ENCODE measurements at places on chromosomes 1 and 21.
A peak's percentile ranks its signal among the peaks of the same experiment; 100 is the strongest.

DNA sequence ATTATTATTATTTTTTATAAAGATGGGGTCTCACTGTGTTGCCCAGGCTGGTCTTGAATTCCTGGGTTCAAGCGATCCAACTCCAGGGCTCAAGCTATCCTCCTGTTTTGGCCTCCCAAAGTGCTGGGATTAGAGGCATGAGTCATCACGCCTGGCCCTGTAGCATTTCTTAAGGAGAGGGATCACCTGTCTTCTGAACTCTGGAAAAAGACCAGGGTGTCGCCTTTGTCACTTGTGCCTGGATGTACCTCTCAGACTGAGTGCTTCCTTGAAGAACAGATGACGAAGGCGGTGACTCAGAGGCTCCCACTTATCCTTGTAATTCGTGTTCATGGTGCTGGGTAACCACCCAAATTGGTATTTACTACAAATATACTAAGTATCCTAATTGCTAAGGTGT lies 2.4 kb upstream of the CGN start:
- no peak for DNase-seq

DNA sequence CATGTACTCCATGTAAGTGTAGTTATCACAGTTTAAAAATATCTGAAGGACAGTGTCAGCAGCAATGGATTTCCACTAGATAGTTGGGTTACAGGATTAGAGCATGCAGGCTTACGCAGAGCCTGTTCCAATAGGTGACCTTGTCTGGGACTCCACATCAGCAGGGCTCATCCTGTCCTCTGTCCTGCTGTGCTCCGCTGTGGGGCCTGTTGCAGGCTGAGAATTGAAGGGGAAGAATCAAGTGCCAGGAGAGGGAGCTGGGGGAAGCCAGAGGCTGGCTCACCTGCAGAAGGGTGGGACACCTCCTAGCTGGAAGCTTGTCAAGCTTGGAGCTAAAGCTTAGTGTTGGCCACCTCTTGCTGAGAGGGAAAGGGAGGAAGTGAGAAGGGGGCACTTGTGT lies 62.8 kb downstream of the XCL2 start:
- no peak for DNase-seq

GRCh38 chr1:197127246-197127912 lies 19.1 kb downstream of the ASPM start:
- DNase-seq = no peak

DNA sequence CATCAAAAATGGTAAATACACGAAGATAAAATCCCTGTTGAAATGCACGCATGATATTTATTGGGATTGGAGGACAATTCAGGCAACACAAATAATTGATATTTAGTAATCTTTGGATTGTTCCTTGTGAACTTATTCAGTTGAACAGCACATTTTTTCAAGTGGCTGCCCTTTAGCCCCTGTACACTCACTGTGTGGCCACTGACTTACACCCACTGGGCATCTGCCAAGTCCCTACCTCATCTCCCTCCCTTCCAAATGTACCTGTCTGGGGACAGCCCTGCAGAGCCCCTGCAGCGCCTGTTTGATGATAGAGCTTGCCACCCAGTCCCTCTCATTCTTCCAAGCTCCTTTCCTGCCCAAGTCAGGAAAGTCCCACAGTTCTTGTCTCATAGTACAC lies 154.3 kb downstream of the GLUL start:
- DNase-seq = no peak

- DNase-seq = no peak
Measured at GRCh38 chr1:202952099-202952498, 6.0 kb downstream of the ADIPOR1 start.

- DNase-seq = no peak
Measured at GRCh38 chr1:156608981-156609380, 7.7 kb upstream of the GPATCH4 start.

DNA sequence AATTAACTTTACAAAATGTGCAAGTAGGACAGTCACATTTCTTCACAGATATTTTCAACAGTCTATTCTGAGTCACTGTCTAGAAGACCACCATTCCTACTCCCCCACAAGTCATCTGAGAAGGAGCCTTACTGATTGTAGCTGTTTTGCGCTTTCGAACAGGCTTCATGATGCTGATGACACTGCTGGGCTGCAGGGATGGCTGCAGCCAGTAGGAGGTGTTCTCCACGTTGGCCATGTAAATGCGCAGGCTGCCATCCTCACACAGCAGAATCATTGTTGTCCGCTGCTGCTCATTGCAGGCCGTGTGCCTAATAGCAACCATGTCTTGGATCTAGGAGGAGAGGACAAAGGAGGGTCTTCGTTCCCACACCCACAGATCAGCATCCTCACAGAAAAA lies 56.9 kb downstream of the UBR4 start:
- no peak for DNase-seq

GRCh38 chr1:37147392-37147831 lies 113.1 kb upstream of the GRIK3 start:
- DNase-seq = no peak

GRCh38 chr1:172628401-172628800 lies 30.5 kb upstream of the FASLG start:
- DNase-seq = peak; percentile 26

DNA sequence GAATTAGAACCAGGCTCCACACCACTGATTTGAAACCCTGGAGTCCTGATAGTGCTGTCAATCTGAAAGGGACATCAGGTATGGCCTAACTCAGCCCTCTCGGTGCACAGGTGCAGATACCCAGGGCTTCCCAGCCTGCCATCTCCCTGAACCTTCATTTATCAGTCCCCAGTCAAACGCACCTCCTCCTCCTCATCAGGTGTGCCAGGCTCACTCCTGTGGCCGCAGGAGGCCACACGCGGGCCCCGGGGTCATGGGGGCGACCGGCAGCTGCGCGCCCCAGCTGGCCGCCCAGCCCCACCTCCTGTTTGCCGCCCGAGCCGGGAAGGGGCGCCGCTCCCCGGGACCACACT lies 572 bp downstream of the FUCA1 start:
- no peak for DNase-seq

GRCh38 chr1:59243550-59243949 lies 53.3 kb upstream of the FGGY start:
- no peak for DNase-seq

DNA sequence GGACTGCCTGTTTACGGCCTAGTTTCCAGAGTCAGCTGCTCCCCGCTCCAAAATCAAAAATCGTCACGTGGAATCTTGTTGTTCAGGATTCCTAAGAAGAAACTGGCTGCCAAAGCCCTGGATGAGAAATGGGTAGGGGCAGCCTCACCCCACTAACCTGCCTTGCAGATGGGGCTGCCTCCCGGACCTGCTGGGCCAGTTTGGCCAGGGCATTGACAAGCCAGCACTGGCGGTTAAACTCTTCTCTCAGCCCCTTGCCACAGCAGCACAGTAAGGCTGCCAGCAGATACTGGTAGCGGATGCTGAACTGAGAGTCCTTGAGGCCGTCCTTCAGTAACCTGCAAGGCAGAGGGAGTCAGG lies 31.6 kb upstream of the PPP1R15B start:
- DNase-seq = no peak

GRCh38 chr1:183554577-183554976 lies 35.7 kb downstream of the NCF2 start:
- DNase-seq = no peak

- no peak for DNase-seq
Measured at GRCh38 chr1:61956016-61956645, 213.9 kb downstream of the PATJ start.

DNA sequence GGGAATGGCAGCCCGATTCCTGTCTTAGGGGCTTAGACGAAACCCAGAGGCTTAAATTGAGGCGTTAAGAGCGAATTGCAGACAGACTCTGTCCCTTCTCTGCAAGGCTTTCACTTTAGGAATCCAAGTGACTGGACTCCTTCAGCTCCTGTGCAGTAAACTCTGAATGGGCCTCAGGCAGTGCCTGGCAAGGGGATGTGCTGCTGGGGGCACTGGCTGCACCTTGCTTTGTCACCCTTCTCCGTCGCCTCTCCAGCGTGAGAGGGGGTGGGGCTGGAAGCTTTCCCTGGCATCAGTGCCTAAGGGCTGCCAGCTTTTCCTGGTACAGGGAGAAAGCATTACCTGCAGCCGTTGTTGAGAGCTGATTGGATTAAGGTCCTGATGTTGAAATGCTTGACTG lies 39.9 kb upstream of the NFASC start:
- DNase-seq = no peak

GRCh38 chr1:45721207-45721606 lies 29.2 kb downstream of the IPP start:
- peak; percentile 26 for DNase-seq

DNA sequence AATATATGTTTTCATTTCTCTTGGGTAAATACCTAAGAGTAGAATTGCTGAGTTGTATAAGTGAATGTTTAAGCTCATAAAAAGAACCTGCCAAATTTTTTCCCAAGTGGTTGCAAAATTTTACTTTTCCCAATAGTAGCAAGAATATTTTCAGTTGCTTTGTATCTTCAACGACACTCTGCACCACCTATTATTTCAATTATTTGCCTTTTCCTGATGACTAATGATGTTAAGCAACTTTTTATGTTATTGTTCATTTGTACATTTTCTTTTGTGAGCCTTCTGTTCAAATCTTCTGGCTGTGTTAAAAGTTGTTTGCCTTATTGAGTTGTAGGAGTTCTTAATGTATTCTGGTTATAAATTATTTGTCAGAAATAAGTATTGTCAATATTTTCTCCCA lies 299.1 kb upstream of the NRIP1 start:
- DNase-seq = no peak

DNA sequence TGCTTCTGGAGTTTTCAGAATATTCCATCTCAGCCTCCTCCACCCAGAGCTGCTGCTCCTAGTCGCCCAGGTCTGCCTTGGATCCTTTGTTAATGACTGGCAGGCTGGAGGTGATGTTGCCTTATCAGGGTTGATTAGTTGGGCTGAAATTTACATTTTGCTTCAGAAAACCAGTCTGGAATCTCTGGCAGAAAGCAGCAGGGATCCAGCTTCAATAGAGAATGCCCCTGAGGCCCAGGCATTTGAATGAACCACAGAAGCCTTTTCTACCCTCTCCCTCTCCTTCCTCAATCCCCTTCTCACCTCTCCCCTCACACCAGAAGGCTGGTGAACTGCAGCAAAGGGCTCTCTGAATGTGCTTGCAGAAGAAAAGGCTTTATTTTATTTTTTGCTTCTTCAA lies 83.2 kb downstream of the PLXNA2 start:
- DNase-seq = no peak

GRCh38 chr1:65949230-65949626 lies 156.5 kb downstream of the PDE4B start:
- no peak for DNase-seq

- DNase-seq = no peak
Measured at GRCh38 chr1:221727146-221728036, 14.5 kb downstream of the DUSP10 start.

DNA sequence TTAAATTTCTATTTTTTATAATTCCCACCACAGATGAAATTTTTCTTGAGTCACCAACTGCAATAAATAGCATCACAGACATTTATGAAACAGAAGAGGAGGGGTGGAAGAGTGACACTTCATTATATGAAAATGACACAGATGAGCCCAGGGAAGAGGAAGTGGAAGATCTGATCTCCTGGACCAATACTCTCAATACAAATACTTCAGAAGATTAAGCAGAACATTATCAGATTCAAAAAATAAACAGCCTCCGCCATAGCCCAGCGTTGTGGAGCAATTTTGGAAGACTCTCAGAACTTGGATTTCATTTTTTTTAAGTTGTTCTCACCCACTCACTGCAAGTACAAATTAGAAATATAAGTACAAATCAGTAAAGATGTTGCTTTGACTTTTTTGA lies 63.6 kb downstream of the UBE2U start:
- DNase-seq = no peak

DNA sequence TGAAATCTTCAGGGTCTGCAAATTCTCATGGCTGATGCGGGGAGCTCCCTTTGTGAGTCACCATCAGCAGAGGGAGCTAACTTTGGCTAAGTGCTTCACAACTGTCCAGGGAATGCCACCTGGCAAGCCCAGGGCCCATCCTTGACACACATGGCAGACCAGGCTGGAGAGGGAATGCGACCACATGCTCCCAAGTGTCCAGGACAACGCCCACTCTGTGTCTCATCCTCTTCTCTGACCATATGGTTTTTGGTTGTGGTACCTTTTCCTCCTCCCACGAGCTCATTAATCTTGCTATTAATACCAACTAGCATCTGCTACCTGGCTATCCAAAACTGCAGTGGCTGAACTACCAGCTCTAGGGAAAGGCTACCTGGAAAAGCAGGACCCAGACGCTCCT lies 37.1 kb upstream of the CLSTN1 start:
- no peak for DNase-seq

DNA sequence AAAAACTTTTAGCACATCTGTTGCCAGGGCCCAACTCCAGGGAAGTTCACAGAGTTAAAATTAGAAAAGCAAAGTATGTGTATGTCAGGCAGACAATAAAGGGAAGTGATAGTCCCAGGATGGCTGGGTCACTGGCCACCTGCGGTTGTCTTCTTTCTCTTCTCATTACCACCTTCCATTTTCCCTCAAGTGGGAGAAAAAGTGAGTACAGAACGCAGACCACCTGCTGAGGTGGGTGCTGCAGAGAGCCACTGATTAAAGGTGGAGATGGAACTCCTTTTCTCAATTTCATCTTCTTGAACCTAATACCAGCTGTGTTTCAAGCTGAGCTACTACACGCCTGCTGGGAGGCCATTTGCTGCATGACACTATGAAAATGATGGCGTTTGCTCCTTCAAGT lies 88.8 kb upstream of the PDE4B start:
- no peak for DNase-seq

- DNase-seq = no peak
Measured at GRCh38 chr1:100431954-100432353, 79.6 kb downstream of the CDC14A start.

DNA sequence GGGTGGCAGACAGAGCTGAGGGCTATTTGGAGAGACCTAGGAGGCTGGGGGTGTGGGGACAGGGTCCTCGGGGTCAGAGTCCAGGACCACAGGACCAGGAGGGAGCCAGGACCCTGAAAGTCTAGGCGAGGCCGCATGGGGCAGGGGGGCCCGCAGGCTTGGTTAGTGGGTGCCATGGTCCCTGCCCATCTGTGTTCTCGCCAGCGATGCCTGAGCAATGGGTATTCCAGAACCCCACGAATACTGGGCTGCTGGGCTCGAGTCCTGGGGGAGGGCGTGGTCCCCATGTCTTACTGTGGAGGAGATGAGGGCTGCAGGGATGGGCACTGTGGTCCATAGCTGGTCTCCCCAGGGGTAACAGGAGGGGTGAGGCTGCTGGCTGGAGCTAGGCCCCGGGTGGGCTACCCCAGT lies 2.0 kb downstream of the KRTAP10-6 start:
- DNase-seq = no peak

- no peak for DNase-seq
Measured at GRCh38 chr1:201482755-201483154, 13.8 kb upstream of the PHLDA3 start.

GRCh38 chr21:30126576-30126975 lies 40.0 kb downstream of the CLDN17 start:
- DNase-seq = no peak

DNA sequence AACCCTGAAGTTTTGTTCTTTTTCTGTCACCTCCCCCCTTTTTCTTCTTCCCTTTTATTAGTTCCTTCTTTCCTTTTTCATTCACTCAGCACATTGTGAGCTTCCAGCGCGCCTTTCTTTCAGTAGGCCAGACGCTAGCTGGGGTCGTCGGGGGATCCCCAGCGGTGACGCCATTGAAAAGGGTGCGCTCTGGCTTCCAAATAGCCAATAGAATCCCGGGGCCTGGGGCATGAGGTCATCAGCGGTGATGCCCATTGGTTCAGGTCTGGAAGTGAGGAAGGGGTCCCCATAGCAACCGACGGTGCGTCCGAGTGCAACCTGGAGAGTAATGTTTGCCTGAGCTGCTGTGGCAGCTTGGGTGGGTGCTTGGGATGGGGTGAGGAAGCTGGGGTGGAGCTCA lies 6.9 kb upstream of the EFNA3 start:
- DNase-seq = no peak

- DNase-seq = no peak
Measured at GRCh38 chr1:53582211-53583020, 123.2 kb downstream of the DMRTB1 start.
